ENCODE measurements at places on chromosomes 3 and 15.

DNA sequence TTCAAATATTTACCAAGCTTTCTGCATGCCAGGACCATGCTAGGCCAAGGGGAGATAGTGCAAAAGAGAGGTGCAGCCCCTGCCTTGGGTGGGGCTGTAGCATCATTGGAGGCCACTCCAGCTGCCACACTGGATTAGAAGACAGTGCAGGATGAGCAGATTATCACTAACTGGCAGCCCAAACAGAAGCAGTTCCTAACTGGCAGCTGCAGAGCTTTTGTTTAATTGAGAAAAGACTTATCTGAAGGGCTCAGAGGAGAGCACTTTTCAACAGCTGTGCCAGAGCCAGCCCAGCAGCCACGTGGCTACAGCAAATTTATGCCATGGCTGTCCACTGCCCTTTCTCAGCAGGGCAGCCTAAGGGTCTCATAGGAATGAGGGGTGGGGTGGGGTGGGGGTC, 13.5 kb upstream of the ACSBG1 start:
- DNase-seq: no peak

GRCh38 chr3:182567700-182568099, 225.6 kb upstream of the ATP11B start:
- DNase-seq: no peak

GRCh38 chr15:60370105-60370868, 27.5 kb downstream of the ANXA2 start:
- no peak for DNase-seq

- no peak for DNase-seq
Measured at GRCh38 chr3:79514069-79514468, 253.7 kb downstream of the ROBO1 start.

- DNase-seq: no peak
Measured at GRCh38 chr3:117266806-117267205, 557.2 kb downstream of the TUSC7 start.

- DNase-seq: no peak
Measured at GRCh38 chr15:70792171-70792573, 28.8 kb upstream of the UACA start.

DNA sequence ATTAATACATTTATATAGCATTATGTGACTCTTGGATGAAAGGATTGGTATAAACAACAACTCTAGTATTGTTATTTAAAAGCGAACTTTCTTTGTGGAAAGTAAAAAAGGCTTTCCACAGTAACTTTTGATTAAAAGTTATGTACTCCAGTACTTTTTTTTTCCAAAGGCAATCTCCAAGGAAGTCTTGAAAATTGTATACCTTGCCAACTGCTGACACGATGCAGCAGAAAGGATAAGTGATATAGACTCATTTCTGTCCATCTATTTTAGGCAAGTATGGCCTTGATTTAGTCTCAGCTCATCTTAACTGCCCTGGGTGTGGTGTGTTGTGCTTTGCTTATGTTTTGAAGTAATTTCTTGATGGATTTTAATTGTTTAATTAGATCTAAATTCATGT, 79.7 kb downstream of the OTOL1 start:
- no peak for DNase-seq

DNA sequence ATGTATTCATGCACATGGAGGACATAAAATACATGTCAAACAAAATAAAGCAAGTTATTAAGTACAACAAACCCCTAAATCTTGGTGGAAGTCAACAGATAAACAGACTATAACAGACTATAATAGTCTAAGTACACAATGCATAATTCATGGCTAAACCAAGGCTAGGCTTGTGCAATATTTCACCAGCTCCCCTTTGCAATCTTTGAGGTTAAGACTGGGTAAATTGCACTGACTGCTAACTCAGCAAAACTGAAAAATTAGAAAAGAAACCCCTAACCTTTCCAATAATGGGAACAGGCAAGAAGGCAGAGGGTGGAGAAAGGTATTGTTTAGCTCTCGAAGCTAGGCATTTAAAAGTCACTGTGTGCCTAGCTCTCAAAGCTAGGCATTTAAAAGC, 304.9 kb upstream of the WNT5A start:
- no peak for DNase-seq

DNA sequence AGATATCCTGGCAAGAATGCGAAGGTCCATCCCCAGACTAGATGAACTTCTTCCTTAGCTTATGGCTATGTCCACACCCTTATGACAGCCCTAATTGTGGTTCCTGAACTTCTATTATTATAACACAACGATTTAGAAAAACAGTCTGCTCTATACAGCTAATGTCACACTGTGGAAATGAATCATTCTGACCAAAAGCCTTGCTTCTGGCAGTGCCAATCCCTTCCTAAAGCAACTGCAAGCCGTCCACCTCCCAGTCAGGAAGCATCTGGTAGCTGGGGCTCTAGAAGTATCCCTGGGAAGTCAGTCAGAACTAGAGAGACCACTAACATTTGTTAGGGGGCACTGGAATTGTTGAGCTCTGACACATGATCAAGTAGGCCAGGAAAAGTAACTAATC, 45.0 kb downstream of the MYO5A start:
- DNase-seq: no peak

GRCh38 chr3:23949784-23950183, 4.7 kb downstream of the NR1D2 start:
- DNase-seq: no peak

DNA sequence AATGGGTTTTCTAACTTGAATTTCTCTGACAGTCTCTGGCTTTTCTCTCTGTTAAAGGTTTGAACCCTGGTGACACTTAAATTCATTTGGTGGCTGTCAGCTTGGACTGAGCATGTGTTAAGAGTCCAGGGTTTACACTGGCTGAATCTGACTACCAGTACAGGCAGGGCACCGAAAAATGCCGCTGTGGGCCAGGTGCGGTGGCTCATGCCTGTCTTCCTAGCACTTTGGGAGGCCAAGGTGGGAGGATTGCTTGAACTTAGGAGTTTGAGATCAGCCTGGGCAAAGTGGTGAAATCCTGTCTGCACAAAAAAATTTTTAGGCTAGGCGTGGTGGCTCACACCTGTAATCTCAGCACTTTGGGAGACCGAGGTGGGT, 1.8 kb downstream of the MANF start:
- DNase-seq: no peak

DNA sequence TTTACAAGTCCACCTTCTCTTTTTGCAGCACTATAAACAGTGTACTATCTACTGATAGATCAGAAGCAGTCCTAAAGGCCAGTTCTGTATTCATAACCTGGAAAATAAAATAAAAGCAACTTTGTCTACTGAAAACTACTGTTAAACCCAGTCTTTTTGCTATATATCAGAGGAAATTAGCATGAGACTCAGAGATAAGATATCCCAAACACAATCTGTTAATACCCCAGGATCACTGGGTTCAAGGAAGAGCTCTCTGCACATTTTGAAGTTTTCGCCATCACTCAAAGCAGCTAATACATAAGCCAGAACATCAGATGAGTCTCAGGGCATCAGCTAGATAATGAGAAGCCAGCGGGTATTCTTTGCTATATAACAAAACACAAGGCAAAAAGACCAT, 21.8 kb downstream of the OSBPL10 start:
- DNase-seq: no peak

- no peak for DNase-seq
Measured at GRCh38 chr3:72163809-72164634, 379.1 kb upstream of the PROK2 start.

- DNase-seq: no peak
Measured at GRCh38 chr3:14343338-14344112, 58.9 kb upstream of the SLC6A6 start.

DNA sequence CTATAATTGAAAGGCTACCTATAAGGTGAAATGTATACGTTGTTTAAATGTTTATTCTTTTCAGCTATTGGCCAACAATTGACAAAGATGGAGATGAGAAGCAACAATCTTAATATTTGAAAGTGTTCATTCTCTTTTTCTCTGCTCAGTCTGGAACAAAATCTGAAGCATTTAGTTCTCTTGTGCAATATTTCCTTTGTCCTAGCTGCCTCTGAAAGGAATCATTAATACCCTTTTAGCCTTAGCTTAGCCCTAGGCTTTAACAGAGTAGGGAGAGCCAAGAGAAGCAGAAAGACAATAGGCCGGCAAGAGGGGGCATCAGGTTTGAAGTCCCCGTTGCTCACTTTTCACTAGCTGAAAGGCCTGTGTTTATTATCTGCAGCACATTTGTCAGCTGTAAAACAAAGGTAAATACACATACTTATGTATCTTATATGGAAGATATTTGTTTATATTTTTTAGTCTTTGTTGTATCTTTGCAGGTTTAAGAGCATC, 422.5 kb upstream of the SEMA6D start:
- no peak for DNase-seq

DNA sequence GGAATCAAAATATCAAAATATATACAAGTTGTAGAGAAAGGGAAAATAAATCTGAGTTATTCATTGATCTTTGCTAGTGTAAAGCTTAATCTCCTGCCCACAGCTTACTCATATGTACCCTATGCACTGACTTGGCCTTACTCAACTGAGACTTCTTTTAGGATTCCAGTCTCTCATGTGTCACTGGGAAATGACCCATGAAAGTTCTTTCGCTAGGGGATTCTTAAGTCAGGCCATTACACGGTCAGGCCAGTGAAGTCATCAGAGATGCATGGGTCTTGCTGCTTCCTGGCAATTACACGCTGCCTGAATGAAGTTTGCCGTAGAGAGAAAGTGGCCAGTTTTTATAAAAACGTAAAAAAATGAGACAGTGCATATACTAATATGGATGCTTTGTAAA, 20.7 kb upstream of the LPP start:
- no peak for DNase-seq

- DNase-seq: no peak
Measured at GRCh38 chr15:92076541-92076940, 223.0 kb downstream of the SLCO3A1 start.

DNA sequence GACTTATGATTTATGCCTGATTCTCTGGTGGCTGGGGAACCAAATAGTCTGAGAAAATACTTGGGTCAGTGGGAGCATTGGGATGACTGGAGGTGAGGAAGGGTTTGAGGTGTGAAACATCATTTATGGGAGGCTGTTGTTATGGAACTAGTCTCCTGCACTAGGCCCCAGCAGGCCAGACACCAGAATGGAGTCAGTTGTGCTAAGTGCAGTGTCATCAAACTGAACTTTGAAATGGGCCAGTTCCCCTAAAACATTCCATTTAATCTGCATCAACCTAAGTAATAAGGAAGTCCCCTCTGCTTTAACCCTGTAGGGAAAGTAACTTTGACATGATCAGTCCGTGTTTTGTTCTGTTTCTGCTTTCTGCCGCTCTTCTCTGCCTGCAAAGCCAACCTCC, 44.9 kb upstream of the KLHL25 start:
- DNase-seq: no peak

GRCh38 chr3:177904621-177905020, 631.6 kb upstream of the KCNMB2 start:
- DNase-seq: no peak

DNA sequence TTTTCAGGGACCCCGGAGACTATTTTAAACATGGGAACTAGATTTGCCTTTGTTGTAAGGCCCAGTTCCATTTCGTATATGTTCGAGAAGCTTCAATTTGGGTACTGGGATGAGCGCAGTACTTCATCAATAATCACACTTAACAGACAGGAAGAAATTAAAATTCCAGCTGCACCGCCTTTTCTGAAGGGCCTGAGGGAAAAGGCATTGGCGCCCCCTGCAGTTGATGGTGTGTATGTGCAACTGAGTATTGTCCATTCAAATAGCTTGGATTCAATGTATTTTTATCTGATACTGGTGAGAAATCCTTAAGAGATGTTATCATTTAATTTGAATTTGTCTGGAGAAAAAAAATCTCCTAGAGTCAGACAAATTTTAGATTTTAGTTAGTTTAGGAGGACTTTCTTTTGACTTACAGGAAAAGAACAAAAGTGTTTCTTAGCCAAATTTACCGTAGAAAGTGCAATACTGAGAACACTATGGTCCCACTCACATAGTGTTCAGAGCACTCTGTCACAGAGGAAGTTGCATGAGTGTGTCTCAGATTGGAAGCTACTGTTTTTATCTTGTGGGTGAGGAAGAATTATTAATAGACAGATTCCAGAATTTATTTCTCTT, 5.4 kb upstream of the ALDH1A2 start:
- DNase-seq: no peak

DNA sequence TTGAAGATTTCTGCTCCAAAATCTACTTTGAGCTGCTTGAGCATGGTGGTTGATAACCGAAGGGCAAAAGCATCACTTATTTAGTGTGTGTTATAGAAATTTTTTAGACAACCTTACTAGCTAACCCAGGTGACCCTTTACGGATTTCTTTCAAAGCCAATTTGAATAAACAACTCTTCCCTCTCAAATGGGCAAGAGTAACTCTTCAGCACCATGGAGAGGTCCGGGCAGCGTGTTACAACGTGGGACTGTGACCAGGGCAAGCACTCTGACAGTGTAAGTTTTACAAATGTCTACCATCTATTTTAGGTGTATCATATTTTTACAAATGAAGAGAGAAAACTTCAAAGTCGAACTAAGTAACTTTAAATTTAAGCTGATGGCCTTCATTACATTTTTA, 471.8 kb downstream of the MFSD1 start:
- no peak for DNase-seq

DNA sequence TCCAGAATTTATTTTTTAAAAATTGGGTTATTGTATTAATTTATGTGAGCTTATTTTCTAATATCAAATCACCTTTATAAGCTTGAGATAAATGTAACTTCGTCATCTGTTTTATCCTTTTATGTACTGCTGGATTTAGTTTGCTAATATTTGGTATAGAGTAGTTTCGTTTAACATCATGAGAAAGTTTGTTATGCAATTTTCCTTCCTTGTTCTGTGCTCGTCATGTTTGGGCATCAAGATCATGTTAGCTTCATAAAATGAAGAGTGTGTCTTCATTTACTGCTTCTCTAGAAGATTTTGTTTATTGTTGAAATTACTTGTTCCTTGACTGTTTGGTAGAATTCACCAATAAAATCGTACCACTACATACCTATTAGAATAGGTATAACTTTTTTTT, 262.1 kb upstream of the SATB1 start:
- no peak for DNase-seq

DNA sequence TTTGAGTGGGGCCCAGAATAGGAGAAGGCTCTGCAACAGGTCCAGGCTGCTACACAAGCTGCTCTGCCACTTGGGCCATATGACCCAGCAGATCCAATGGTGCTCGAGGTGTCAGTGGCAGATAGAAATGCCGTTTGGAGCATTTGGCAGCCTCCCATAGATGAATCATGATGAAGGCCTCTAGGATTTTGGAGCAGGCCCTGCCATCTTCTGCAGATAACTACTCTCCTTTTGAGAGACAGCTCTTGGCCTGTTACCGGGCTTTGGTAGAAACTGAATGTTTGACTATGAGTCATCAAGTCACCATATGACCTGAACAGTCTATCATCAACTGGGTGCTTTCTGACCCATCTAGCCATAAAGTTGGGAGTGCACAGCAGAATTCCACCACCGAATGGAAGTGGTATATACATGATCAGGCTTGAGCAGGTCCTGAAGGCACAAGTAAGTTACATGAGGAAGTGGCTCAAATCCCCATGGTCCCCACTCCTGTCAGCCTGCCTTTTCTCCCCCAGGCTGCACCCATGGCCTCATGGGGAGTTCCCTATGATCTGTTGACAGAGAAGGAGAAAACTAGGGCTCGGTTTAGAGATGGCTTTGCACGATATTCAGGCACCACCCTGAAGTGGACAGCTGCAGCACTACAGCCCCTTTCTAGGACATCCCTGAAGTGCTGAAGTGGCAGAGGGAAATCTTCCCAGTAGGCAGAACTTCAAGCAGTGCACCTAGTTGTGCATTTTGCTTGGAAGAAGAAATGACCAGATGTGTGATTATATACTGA, 971.4 kb downstream of the MCTP2 start:
- DNase-seq: no peak

Measured in NCI-H187 treated with DMSO at 0.1 percent for 48 hours (cell line).